ENCODE measurements at places on chromosomes 5 and 9. TPM values are rescaled to one million over a fixed set of nuclear protein-coding genes. Genes with fewer than 3 reads are reported as not detected.

DNA sequence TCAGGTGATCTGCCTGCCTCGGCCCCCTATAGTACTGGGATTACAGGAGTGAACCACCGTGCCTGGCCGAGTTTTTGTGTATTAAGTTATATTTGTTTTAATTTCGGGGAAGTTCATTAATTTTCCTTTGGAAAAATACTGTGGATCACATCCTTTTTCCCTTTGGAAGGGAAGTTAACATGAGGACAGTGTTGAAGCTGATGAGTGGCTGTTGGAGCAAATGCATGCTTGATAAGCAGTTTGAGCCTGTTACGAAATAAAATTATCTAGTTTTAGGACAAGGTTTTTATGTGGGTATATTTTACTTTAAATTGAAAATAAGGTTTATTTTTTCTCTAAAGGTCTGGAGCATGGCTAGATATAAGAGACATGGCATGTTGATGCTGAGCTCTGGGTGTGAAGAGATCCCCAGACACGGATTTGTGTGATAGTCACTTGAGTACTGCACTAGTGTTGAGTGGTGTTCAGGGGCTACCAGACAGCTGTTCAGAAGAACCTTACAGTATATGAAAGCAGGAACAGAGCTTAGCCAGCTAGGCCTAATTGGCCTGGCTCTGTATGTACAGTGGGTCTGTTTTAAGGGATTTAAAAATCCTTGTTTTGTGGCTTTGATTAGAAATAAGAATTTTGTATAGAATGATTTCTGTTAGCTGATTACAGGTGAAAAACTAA is 17.4 kb downstream of the LMNB1 start:
- no peak for DNase-seq

DNA sequence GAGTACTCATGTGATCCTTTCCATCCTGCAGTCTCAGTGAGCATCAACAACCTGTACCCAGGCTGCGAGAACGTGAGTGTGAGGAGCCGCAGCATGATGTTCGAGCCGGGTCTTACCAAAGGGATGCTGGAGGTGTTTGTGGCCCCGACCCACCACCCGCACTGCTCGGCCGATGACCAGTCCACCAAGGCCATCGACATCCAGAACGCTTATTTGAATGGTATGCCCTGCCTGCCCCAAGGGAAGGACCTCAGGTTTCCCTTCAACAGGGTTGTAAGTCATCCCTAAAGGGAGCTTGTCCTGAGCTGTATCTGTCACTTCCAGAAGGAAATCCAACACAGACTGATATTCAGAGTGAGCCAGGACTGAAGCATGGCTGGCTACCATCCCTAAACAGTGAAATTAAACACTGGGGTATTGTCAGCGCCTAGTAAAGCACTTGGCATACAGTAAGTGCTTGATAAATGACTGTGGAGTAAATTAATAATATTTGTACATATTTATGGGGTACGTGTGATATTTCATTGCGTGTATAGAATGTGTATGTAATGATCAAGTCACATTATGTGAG is 39.3 kb upstream of the CTSL start:
- no peak for DNase-seq

- no peak for DNase-seq
Observed at GRCh38 chr9:69027355-69028097, 8.0 kb upstream of the FXN start.

DNA sequence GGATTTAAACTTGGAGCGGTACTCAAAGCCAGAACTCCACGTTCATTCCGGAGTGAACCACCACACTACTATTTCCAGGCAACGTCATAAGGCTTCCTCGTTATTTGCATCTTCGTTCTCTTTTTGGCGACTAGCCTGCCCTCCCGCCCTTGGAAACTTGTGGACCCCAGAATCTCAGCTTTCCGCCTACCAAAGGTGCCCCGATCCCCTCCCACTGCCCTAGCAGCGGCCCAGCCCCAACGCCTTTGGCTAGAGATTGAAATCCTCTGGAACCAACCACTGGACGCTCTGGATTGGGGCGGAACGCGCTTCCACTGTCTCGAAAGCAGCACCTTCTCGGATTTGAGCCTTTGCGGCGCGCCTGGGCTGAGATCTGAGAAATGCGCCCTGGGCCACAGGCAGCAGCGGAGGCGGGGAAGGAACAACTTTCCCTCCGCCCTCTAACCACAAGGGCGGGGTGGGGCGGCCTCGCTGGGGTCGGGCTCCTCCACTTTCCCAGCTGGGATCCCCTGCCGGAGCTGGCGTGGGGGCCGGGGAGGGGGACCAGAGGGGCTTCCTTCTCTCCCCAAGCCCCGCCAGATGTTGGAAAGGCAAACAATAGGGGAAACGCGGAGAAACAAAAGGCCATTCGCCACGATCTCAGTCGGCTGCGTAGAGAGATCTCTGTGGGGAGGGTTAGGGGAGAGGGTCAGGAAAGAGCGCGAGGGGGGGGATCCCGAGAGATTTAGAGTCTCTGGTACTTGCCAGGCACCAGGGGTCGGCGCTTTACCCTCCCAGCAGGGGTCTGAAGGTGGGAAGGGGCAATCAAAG is 1.3 kb downstream of the MOB3B start:
- no peak for DNase-seq

GRCh38 chr9:3700772-3701171 is 175.0 kb upstream of the RFX3 start:
- no peak for DNase-seq

GRCh38 chr9:122020398-122020797 is 72.7 kb downstream of the TTLL11 start:
- DNase-seq = no peak

DNA sequence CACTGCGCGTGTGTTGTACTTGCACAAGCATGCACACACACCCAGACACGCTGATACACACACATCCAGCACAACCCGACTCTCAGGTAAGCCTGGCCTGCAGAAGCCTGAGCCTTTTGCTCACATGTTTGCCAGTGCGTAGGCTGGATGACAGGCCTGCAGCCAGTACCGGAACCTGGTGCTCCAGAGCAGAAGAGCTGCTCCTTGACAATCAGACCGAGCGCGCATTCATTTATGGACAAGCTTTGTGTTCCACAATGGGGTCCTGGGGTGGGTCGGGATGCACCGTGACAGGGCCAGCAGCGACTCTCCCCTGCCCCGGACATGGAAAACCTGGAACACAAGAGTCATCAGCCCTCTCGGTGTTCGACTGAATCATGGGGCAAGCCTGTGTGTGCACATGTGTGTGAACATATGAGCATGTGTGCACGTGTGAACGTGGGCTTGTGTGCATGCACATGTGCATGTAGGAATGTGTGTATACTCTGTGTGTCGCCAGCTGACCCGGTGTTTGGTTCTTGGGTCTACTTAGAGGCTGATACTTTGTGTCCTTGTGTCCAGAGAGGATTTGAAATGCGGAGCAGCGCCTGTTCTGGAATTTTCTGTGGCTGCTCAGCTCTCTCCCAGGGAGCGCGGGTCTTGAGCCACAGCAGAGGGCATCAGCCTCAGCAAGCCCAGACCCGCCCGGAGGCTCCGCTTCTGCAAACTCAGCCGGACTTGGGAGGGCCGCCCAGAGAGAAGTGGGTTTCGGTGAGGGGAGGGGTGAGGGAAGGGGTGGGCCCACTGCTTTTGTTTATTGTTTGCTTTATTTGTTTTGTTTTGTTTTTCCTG is 32.2 kb downstream of the IRX4 start:
- no peak for DNase-seq

GRCh38 chr5:10250806-10251276 is 761 bp downstream of the CCT5 start:
- no peak for DNase-seq

- DNase-seq = no peak
Observed at GRCh38 chr9:74848153-74848525, 39.6 kb downstream of the TRPM6 start.

GRCh38 chr5:107860044-107860443 is 189.3 kb upstream of the EFNA5 start:
- no peak for DNase-seq

DNA sequence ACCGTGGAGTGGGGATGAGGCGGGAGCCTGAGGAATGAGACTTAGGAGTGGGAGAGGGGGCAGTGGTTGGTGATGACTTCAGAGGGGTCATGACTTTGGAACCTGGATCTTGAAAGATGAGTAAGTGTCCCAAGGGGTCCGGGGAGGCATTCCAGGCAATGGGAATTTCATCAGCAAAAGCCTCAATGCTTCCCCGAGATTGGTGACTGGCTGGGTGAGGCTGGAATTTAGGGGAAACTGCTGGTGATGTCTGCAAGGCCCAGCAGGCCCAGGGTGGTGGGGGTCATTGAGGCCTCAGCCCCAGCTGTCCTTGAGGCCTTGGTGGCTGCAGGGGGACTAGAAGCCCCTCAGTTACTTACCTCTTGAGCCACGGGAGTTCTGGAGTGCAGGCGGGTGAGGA is 7.5 kb downstream of the NDST1 start:
- DNase-seq = no peak

DNA sequence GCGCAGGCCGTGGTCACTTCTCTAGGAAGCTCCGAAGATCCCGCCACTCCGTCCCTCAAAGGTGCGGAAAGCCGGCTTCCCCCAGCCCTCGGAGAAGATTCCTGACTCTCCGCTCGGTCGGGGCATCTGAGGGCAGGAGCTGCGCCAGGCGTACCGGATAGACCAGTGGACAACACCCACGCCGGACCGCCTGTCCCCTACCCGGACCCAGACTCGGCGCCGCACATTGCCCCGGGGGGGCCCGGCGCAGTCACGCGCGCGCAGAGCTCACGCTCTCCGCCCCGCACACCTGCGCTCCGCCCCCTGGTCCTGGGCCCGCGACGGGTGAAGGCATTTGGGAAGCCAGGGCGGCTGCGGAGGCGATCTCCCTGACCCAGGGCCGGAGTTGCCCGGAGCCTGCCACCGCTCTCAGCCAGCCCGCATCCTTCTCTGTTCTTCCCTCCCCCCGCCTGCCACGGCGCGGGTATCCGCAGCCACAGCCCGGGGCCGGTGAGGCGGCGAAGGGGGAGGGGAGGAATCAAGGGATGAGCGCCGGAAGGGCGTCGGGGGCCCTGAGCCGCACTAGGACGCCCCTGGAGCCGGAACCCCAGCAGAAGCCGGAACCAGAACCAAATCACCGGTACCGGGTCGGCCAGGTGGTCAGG is 448 bp downstream of the RELL2 start:
- DNase-seq = no peak

DNA sequence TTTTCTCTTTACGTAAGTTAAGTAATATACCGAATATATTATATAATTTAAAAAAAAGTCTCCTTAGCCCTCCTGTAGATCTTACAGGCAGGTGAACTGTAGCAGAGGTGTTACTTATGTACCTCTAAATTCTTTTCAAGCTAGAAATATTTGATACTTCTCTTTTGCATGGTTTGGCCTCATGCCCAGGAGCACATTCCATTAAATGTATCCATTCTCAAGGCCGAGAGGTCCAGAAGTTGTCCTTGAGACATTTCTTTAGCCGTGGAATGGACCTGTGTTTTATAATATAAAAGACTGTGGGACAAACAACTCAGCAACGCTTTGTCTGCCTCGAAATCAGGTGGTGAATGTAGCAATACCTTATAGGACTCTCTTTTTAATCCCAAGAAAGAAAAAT is 184.5 kb downstream of the TRIO start:
- DNase-seq = no peak

- DNase-seq = no peak
Observed at GRCh38 chr5:154868702-154869101, 10.3 kb downstream of the CNOT8 start.

DNA sequence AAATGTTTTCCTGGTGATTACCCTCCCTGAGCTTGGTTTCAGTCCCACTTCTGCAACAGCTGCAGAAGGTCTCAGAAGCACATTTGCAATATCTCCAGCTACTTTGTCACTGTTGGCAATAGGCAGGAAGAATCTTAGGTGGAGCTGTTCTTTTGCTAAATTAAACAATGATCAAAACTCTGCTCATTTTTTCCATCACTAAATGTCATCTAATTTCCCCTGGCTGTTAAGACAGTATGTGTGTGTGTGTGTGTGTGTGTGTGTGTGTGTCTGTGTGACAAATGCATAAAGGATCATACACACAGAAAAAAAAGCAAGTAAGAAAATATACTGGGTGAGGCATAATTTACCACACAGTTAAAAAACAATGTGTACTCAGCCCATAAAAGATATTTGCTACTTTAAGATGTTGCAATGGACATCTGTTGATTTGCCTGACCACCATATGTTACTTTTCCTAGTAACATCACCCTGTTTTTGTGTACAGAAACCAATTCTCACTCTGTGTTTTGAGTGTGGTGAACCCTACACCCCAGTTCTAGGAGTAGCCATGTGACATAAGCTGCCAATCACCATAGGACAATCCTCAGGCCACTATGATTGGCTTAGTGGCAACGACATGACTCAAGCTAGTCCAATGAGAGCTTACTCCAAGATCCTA is 572.6 kb upstream of the CLINT1 start:
- peak; percentile 47 for DNase-seq

DNA sequence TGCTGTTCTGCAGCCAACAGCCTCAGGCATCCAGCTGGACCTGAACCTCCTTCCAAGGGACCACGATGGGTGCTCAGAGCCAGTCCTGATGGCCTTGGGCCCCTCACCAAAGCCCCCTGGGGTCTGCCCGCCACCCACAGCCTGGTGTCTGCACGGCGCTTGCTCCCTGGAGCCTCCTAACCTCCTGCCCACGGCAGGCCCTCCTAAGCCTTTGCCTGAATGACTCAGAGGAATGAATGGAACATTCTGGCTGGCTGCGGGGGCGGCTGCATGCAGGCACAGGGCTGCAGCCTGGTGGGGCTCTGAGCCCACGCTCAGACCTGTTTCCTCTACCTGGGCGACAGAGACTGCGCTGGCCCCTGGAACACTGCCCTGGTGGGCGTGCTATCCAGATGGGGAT is 6.9 kb downstream of the SOHLH1 start:
- DNase-seq = no peak

DNA sequence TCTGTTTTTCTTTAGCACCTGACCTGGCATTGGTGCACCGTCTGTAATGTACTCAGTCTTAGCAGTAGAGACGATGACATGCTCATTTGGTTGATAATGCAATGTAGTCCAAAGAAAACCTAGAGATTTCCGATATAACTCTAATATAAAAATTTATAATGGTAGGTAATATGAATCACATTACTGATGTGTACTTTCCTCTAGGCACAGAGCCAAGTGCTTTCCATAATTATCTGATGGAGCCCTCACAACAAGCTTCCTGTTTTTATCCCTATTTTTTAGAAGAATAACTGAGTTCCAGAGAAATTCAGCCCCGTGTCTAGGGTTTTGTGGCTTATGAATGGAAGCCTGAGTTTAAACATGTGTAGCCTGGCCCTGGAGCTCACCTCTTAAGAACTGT is 53.7 kb downstream of the KDM4C start:
- no peak for DNase-seq

DNA sequence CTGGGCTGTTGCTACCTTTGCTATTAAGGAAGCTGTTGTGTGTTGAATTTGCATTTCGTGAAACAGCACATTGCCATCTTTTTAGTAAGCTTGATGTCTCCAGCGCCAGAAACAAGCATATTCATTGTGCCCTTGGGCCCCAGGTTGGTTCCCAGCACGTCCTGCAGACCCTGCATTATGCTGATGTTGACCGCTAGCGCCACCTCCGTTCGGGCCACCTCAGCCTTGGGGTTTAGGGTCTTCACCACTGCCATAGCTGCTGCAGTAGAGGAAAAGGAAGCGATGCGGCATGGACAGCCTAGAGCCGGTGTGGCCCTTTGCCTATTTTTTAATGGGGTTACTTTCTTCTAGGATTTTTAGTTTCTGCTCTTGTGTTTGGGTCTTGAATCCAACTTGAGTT is 23.8 kb upstream of the OTULIN start:
- no peak for DNase-seq

Gene SLC25A46
- 33.8 TPM for polyA plus RNA-seq

Gene SMIM27
- polyA plus RNA-seq = 7.6 TPM

Gene RIGI
- 5.1 TPM for polyA plus RNA-seq

Gene SPATA31E1
- polyA plus RNA-seq = not detected

Gene ITGA1
- 35.2 TPM for polyA plus RNA-seq

Gene TMC1
- polyA plus RNA-seq = 1.2 TPM

Gene PPP3R2
- polyA plus RNA-seq = not detected

Gene IRX2
- 2.7 TPM for polyA plus RNA-seq

Gene IFNK
- not detected for polyA plus RNA-seq

Measured in BJ (cell line).